CD4-positive, alpha-beta T cell treated with Interleukin-6 for 4 hours (primary cell): ENCODE measurements at places on chromosomes 4 and X.

GRCh38 chr4:121125498-121125885 lies 38.6 kb downstream of the TNIP3 start:
- DNase-seq = no peak

- no peak for DNase-seq
Observed at GRCh38 chr4:41334182-41334581, 77.5 kb downstream of the UCHL1 start.

DNA sequence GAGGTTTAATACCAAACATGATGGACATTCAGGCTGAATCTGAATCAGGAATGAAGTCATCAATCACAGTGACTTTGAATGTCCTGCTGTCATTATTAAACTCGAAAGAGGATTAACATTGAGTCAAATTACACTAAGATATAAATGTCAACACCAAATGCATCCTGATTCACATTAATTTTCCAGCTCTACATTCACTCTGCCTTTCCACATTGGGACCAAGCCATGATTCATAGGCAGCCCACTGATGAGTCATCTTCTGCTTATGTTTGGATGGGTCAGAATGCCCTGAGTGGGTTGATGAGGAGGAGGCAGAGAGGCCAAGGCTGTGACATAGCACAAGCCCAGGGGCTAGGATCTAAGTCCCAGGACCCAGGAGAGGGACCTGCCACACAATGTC lies 247.6 kb upstream of the RPS6KA3 start:
- no peak for DNase-seq

- DNase-seq = no peak
Observed at GRCh38 chr4:62644372-62644771, 1444.2 kb downstream of the ADGRL3 start.

- no peak for DNase-seq
Observed at GRCh38 chr4:105510245-105510644, 36.4 kb upstream of the PPA2 start.

- DNase-seq = no peak
Observed at GRCh38 chr4:74456056-74456744, 11.3 kb downstream of the AREG start.

DNA sequence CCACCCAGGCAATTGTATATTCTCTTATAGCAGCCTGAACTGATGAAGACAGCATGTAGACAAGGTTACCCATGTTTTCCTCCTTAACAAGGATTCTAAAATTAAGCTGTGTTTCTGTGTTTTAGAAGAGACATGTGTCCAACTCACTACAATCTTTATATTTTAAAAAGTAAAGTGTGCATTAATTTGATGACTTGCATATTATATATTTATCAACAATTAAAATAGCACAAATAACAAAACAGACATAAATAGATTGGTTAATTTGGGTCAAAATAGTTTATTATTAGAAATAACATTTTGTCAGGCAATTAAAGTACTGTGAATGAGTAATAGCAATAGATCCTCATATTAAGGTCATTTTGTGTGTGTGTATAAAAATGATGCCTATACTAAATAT lies 357.1 kb downstream of the PDGFC start:
- no peak for DNase-seq

DNA sequence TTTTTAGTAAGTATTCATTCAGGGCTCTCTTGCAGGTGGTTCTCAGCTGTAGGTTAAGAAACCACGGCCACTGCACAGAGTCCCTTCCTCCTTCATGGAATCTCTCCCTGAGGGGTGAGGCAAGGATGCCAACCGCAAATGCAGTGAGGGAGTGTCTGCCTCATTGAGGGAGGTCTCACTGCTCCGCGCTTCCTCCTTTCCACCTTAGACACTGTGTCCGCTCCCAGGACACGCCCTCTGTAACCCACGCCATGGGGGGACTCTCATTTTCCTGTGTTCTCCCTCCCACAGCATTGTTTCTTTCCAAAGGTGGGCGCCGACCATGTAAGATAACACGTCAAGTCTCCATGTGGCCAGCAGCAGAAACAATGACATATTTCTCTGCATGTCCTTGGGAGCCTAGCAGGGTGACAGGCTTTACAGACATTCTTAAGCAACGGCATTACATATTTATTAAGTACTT lies 63.2 kb downstream of the SEPSECS start:
- no peak for DNase-seq

- DNase-seq = no peak
Observed at GRCh38 chrX:39398963-39399261, 597.7 kb downstream of the MID1IP1 start.

DNA sequence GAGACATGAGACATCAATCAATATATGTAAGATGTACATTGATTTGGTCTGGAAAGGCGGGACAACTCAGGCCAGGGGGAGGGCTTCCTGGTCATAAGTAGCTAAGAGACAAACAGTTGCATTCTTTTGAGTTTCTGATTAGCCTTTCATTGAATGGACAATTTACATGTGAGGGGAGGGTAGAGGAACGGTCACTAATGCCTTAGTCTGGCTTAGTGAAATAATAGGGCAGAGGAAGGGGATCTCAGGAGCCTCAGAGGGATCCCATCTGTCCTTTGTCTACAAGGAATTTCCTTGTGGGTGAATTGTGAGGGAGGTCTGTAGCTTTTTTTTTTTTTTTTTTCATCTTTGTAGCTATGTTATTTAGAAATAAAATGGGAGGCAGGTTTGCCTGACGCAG lies 88.3 kb downstream of the GK start:
- DNase-seq = no peak

DNA sequence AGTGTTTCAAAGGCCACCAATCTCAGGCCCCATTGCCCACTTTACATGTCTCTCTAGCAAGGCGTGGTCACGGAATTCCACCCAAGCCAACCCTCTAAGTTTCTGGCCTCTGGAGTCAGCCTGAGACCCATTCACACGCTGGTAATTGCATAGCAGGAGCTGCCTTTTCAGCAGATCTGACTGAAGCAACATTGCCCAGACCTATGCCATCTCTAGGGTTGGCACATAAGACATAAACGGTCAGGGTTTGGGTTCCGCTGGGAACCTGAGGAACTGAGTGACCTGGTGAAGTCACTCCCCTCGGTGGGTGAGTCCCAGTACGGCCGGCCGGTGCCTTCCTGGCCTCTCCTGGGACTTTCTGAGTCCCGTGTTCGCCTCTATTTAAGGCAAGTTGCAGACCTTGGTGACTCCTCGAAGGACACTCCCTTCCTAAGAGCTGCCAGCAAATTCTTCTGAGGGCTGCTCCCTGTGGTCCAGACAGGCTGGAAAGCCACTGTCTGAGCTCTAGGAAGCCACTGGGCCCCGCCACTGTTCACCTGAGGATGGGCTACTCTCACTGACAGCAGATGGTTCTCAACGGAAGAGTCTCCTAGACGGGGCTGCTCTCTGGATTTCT lies 15.9 kb downstream of the CTAG1A start:
- DNase-seq = no peak

GRCh38 chr4:21885241-21885640 lies 63.3 kb downstream of the KCNIP4 start:
- DNase-seq = no peak

GRCh38 chr4:54840430-54840829 lies 182.7 kb downstream of the KIT start:
- no peak for DNase-seq

DNA sequence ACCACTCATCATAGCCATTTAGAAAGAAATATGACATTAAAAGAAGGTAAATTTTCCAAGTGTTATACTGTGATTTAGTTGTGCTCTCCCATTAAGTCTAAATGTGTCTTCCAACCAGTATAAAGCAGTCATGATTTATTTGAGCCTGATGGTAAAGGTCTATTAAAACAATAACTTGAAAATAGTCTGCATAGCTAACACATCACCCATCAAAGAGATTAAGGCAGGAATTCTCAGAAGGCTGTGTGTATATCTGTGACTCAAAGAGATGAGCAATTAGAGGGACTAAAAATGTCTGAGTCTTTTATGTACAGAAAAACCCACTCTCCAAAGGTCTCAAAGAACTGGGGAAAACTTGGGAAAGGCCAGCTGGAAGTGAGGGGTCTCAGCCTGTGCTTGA lies 70.3 kb upstream of the IQCM start:
- no peak for DNase-seq

- DNase-seq = no peak
Observed at GRCh38 chrX:41616255-41616654, 72.5 kb upstream of the GPR34 start.

- DNase-seq = no peak
Observed at GRCh38 chrX:66328950-66329596, 165.0 kb downstream of the HEPH start.

- no peak for DNase-seq
Observed at GRCh38 chrX:108735091-108735678, 1.2 kb downstream of the IRS4 start.

- DNase-seq = no peak
Observed at GRCh38 chrX:45187731-45188130, 12.9 kb downstream of the DIPK2B start.

GRCh38 chr4:85637778-85638177 lies 162.8 kb downstream of the ARHGAP24 start:
- DNase-seq = no peak
